ENCODE measurements at places on chromosomes 1 and 21.

- DNase-seq, result no peak
Observed at GRCh38 chr1:215482079-215482478, 85.0 kb upstream of the KCTD3 start.

- DNase-seq, result no peak
Observed at GRCh38 chr1:164576291-164577271, 17.6 kb downstream of the PBX1 start.

DNA sequence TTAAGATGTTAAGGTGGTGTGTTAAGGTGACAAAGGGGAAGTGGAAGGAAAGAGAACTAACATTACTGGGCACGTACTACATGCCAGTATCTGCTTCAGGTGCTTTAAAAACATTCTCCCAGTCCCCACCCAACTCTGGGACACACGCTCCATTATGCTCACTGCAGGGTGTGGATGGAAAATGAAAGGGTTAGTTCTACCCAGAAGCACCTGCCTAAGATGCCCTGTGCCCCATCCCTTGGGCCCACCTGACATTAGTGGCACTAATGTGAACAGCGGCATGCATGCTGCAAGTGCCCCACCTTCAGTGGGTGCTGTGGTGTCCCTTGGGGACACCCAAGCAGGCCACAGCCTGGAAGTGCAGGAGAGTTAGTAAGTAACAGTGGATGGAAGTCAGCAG lies 82.9 kb upstream of the CXADR start:
- no peak for DNase-seq

GRCh38 chr1:42175314-42176054 lies 10.9 kb upstream of the GUCA2A start:
- no peak for DNase-seq

- DNase-seq, result no peak
Observed at GRCh38 chr21:44670642-44671432, 4.1 kb upstream of the KRTAP12-2 start.

DNA sequence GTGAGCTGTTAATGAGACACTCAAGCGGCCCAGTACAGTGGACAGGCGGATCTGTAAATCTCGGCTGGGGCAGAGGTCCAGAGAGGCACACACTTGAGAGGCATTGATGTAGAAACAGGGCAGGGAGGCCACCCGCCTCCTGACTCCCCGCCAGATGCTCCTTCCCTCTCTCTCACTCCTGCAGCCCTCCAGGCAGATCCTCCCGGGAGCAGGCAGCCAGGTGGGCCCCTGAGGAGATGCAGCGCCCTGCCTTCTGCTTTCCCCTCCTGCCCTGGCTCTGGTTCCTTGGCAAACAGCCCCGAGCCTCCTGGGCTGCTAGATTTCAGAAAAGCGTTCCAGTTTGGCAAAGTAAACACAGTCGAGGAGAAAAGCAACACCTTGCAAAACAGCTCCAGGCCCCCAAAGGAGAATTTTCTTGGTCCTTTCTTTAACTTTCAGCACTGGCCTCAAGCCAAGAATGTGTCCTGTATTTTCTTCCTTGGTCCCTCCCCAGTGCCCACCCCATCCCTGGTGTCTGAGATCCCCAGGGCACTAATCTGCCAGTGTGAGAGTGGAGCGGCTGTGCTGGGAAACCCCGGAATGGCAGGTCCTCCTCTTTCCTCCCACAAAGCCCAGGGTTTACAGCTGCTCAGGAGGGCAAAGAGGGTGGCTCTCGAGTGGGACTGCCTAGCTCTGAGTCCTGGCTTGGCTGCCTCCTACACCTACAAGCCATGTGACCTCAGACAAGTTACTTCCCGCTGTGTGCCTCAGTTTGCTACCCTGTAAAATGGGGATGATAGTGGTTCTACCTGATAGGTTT lies 29.4 kb upstream of the IFNLR1 start:
- no peak for DNase-seq

DNA sequence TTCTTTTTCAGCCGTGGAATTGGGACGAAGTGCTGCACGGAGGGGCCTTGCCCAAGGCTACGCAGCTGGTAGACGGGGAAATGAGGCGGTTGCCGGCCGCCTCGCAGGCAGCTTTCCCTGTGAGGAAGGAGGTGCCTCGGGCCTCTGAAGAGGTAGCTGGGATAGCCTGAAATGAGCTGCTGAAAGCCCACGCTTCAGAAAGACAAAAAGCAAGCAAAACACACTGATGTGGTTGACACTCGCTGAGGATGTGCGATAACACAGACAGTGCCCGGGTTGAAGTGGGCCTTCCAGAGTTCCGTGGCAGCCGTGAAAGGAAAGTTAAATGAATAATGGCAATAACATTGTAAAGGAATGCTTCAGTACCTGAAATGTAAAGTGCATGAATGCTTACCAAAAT lies 47.2 kb downstream of the S1PR1 start:
- peak; percentile 47 for DNase-seq

GRCh38 chr1:3711780-3712451 lies 40.3 kb upstream of the CCDC27 start:
- DNase-seq, result no peak

DNA sequence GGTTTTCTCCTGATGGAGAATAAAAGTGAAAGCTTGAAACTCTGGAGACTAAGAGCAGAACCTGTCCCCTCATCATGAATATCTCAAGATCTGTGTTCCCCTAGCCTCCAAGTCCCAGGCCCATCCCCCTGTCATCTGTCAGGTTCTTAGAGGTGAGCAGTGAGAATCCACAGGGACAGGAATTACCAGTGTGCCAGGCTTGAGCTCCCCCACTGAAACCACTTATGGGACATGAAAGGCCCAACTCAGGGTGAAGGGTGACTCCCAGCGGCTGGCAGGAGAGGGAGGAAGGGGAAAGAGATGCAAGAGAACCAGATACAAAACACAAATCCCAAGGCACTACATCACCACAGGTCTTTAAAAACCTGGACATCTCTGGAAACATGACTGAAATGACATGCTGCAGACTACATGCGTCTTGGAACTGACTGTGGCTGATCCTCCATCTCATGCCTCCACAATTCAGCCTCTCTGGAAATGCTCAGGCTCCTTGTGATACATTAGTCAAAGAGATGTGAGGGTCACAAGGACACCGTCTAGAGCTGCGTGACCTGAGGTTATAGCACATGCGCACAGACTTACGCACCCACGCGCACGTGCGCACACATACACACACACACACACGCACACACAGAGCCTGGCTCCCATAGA lies 6.8 kb upstream of the LY9 start:
- no peak for DNase-seq

DNA sequence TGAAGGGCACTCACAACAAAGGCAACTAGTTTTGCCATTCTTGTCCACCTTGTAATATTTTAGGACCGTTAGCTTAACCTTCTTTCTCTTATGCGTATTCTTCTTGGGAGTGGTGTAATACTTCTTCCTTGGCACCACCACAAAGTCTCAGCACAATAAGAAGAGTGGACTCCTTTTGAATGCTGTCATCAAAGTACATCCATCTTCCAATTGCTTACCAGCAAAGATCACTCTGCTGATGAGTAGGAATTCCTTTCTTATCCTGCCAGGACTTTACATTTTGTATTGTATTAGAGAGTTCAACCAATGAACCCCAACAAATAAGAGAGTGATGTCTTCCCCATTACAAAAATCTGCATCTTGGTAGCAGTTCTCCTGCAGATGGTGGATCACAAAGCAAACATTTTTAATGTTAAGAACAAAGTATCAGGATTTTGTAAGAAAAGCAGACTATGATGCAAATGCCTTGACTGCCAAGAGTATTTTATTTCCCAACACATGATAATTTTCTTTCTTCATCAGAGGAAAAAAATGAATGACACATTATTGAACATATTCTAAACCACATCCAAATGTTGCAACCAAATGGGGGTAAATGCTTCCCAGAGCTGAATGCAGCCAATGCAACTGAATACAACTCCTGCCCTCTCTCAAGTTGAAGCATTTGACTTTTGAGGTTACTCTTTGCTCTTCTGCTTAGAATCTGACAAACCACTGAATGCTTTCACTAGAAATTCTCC lies 5.1 kb upstream of the ARNT start:
- no peak for DNase-seq

DNA sequence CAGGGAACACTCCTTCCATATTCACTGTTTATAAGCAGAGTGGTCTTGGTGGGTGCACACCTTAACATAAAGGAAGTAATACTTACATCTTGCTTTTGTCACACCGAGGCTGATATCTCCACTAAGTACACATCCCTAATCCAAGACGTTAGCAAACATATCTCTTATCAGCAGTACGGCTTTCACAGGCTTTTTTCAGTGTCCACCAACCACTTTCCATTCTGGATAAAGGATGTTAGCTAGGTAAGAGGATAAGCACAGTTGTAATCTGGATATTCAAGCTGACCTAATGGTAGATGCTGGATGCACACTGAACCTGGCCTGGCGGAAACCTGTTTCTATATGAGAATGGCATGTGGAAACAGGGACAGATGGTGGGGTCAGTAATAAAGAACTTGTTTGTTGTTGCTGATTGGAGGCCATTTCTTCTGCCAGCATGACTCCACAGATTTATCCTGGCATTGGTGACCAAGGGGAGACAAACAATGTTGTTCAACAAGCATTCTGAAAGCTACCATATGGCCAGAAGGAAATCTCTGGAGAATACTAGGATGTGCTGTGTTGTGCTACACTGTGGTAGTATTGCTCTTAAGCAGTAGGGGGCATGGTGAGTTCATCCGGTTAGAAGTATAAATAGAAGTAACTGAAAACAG lies 416.4 kb downstream of the PTBP2 start:
- peak; percentile 9 for DNase-seq

- DNase-seq, result no peak
Observed at GRCh38 chr1:22517956-22518355, 45.3 kb upstream of the EPHA8 start.

- no peak for DNase-seq
Observed at GRCh38 chr1:72530646-72531045, 248.3 kb upstream of the NEGR1 start.

DNA sequence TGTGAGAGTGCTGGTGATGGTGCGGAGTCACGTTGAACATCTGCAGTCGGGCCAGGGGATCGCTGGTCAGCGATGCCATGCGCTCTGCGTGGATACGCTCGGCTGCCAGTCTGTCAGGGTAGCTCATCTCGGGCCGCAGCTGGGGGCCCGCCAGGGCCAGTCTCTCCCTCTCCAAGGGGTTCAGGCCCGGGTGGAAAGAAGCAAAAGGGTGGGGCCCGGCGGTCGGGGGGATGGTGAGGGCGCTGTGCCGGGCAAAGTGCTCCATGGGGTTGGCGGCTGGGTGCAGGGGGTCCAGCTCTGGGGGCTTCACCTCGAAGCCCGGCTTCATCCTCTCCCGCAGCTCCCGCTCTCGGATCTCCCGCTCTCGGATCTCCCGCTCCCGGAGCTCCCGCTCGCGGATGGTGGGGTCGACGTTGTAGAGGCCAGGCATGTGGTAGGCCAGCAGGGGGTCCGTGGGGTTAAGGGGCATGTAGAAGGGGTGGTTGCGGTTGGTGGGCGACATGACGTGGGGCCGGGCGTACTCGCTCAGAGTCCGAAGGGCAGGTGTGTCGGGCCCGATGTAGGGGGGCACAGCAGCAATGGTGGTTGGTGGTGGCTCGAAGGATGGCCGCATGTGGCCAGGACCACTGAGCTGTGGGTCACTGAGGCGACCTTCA lies 40.5 kb downstream of the SLC45A1 start:
- DNase-seq, result no peak

DNA sequence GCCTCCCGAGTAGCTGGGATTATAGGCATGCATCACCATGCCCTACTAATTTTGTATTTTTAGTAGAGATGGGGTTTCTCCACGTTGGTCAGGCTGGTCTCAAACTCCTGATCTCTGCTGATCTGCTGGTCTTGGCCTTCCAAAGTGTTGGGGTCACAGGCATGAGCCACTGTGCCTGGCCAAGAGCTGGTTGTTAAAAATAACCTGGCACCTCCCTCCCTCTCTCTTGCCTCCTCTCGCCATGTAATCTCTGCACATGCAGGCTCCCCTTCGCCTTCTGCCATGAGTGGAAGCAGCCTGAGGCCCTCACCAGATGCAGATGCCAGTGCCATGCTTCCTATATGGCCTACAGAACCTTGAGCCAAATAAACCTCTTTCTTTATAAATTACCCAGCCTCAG lies 74.7 kb upstream of the TLR5 start:
- no peak for DNase-seq

DNA sequence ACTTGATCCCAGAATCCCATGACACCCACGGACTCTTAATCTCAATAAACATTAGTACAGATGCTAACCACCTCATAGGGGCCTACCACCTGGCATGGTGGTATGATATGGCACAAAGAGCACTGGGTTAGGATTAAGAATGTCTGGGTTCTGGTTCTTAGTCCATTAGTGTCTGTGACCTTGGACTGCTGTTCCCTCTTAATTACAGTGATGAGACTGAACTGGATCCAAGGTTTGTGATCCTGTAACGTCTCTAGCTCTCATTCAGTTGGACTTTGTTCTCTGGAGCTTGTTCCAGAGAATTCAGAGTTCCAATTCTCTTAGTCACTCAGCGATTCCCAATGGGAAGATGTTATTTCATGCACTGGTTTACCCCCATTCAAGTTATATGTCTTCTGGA lies 23.6 kb upstream of the PIGC start:
- no peak for DNase-seq

- no peak for DNase-seq
Observed at GRCh38 chr1:27004471-27005165, 8.0 kb downstream of the TENT5B start.

DNA sequence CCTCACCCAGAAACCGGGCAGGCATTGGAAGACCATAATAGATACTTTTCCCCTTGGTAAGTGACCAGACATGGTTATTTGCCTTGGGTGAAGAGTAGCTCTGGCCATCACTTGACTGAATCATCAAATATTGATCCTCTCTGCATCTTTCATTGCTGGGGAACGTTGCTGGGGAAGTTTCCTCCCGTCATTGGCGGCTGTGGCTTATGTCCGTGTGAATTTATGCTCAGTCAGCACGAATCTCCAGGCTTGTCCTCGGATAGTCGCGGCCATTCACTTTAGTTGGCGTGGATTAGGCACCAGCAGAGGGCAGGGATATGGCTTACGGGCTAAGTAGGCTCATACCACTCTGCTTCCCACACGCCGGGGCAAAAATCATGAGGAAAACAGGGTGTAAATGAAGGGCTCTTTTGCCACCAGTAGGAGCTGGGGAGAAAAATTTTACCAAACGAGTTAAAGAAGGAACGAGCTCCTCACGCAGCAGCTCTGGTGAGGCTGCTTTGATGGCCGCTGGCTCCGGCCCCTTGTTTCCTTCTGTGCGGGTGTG lies 473.4 kb downstream of the CAMTA1 start:
- no peak for DNase-seq

DNA sequence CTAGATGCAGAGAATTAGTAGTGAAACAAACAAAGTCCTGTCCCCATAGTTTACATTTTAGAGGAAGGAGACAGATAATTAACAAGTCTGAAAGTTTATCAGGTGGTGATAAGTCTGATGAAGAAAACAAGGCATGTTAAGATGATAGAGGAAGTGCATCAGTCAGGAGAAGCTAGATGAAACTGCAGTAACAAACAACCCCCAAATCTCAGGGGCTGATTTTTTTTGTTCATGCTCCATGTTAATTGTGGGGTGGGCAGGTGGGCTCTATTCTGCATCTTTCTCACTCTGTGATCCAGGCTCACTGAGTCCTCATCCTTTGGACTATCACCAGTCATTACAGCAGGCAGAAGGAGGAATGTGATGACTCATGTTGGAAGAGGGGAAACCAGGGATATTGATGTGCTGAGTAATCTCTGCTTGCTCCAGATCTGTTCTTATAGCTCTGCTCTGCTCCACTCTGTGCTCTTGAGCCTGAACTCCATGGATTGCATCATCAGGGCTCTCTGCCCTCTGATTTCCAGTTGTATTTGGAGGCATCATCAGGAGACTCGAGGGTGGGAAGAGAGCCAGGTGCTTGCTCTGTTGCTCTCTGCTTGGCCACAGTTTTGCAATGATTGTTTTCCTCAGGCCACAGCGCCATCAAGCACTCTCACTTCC lies 166.9 kb downstream of the IER5 start:
- DNase-seq, result no peak

Measured in activated naive CD8-positive, alpha-beta T cell treated with anti-CD3 and anti-CD28 coated beads, Interleukin-2, amount 50 U/mL, for 24 hours (primary cell).